ENCODE measurements at places on chromosomes 2 and 18. TPM values are rescaled to one million over a fixed set of nuclear protein-coding genes. Genes with fewer than 3 reads are reported as not detected.

The MEP1B gene
- 0.18 TPM for total RNA-seq

- H3K36me3 ChIP-seq, result no peaks in the 10 kb centered on the region
- H3K27me3 ChIP-seq, result peaks cover 6% of the 10 kb centered on the region
- DNase-seq, result no peak
These were observed 79.7 kb downstream of the MRPS9 start for GRCh38 chr2:105117565-105117964.

DNA sequence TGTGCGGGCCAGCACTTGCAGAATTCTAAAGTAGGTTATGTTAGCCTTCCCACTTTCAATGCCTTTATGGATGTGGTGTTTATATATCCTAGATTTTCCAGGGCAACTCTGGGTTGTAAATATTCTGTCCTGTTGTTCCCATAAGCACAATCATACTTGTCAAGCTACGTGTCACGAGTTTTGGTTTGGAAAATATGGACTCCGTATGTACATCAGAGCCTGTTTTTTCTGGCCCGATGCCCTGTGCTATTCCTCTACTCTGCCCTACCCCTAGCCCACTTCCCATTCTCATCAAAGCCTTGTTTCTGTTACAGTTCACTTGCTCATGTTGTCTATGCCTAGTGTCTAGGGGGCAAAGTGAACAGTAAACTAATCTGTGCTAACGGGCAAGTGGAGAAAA is 27.0 kb upstream of the ZEB2 start:
- H3K4me3 ChIP-seq, result no peak overlapping the region
- H3K27me3 ChIP-seq, result no peaks in the 10 kb centered on the region
- H3K4me1 ChIP-seq, result peaks cover 20% of the 10 kb centered on the region
- H3K27ac ChIP-seq, result no peak overlapping the region

The PARD3B gene
- total RNA-seq, result 20.4 TPM

The ABCG8 gene
- total RNA-seq, result not detected

GRCh38 chr2:110813896-110814295 is 81.5 kb downstream of the ACOXL start:
- H3K27ac ChIP-seq, result no peak overlapping the region
- H3K27me3 ChIP-seq, result peaks cover 30% of the 10 kb centered on the region
- no peak overlapping the region for H3K4me3 ChIP-seq
- no peak for DNase-seq
- H3K36me3 ChIP-seq, result no peaks in the 10 kb centered on the region

The ANO7 gene
- total RNA-seq, result 3.8 TPM

The MSH2 gene
- total RNA-seq, result 38.3 TPM

DNA sequence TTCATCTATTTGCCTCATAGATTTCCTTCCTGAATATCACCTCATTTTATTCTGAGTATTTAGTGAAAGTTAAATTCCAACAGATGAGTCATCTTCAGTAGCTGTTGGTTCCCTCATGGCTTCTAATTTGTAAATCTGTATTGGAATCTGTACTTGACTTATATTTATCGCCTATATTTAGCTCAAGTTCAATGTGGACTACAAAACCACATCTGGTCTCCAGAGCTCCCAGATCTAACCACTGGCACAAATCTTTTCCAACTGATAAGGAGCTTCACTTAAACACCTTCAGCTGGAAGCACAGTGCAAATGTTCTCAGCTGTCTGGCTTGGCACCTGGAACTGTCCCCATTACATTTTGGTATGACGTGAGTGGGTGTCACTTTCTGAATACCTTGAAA is 82.8 kb upstream of the DSEL start:
- H3K27ac ChIP-seq, result no peak overlapping the region
- no peak for DNase-seq
- H3K36me3 ChIP-seq, result peaks cover 6% of the 10 kb centered on the region
- peaks cover 11% of the 10 kb centered on the region for H3K27me3 ChIP-seq
- no peak overlapping the region for H3K4me3 ChIP-seq

The SOX11 gene
- 46.2 TPM for total RNA-seq

DNA sequence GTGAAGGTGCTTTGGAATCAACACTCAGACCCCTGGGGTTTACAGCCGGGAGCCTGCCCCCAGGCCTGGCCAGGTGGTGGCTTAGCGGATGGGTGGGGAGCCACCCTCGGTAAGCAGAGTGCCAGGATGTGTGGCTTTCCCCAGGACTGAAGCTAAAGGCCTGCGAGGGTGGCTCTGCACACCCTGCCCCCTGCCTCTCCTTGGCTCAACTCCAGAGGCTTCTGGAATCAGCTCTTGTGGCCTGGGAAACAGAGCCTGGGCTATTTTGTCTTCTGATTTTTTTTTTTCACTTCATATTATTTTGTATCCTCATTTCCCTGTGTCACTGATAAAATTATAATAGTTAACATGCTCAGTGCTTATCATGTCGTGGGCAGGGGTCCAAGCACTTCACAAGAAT is 79.8 kb downstream of the RHOB start:
- H3K27ac ChIP-seq, result no peak overlapping the region
- DNase-seq, result no peak
- H3K4me1 ChIP-seq, result peaks cover 21% of the 10 kb centered on the region
- no peaks in the 10 kb centered on the region for H3K36me3 ChIP-seq
- H3K4me3 ChIP-seq, result no peak overlapping the region

The RAX gene
- total RNA-seq, result not detected

The AGXT gene
- not detected for total RNA-seq

The AQP12B gene
- total RNA-seq, result not detected

DNA sequence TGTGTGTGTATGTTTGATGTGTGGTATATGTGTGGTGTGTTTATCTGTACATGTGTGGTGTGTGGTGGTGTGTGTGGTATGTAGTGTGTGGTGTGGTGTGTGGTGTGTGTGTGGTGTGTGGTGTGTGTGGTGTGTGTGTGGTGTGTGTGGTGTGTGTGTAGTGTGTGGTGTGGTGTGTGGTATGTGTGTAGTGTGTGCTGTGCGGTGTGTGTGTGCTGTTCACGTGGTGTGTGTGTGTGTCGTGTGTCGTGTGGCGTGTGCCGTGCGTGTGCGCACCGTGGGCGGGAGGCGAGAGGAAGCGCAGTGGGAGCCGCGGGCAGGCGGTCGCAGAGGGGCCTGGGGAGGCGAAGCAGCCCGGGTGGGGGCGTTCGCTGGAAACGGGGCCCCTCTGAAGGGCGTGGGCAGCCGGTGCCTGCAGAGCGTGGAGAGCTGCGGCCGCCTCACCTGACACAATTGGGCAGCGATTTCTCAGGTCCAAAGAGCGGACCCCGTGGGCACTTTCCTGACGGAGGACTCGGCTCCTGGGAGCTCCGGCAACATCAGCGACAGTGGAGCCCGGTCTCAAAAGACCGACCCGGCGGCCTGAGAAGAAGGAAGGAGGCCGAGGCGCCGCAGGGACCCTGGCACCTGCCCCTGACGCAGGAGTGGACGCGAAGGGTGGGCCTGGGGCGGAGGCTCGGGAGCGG is 741.1 kb upstream of the SALL3 start:
- peaks cover 2% of the 10 kb centered on the region for H3K36me3 ChIP-seq
- H3K4me3 ChIP-seq, result no peak overlapping the region
- DNase-seq, result no peak
